ENCODE measurements at places on chromosomes 2 and 18. TPM values are rescaled to one million over a fixed set of nuclear protein-coding genes. Genes with fewer than 3 reads are reported as not detected.

DNA sequence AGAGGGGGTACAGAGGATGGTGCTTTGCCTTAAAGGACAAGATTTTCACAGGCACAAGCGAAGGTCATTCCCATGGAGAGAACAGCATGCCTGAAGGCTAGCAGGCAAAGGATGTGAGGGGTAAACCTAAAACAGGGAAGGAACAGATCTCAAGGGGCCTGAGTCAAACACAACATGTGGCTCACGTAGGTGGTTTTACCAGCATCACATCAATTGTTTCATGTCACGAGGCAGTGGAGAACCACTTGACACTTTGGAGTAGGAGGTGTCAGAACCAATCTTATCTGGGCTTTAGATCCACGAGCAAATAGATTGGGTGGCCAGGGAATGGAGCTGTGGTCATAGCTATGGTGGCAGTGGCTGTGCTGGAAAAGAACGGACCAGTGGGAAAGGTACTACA, 8.4 kb downstream of the COX5B start:
- DNase-seq, result no peak

The PAPOLG gene
- 12.7 TPM for total RNA-seq

- DNase-seq, result no peak
These were observed 25.2 kb downstream of the EPB41L5 start for GRCh38 chr2:120037995-120038541.

- DNase-seq, result no peak
These were observed 984 bp downstream of the CCDC88A start for GRCh38 chr2:55418512-55419232.

The TIGD1 gene
- 3.2 TPM for total RNA-seq

The CNTNAP5 gene
- total RNA-seq, result not detected

DNA sequence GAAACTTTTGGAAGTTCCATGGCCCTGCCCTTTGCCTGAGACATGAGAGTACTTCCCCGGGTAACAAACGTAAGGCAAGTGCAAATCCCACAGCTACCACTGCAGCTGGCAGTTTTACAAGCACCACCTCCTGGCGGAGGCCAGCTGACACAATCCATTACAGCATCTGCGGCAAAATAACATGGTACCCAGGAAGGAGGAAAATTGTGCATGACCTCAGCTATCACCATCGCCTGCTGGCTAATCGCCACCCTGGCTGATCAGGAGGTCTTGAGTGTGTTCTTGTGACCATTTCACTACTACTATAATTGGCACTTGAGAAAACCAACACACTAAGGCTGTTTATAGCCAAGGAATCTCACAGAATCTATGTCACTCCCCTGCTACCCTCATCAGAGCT, 71.7 kb upstream of the SERPINE2 start:
- DNase-seq, result no peak

- DNase-seq, result no peak
These were observed 3.7 kb upstream of the FAM136A start for GRCh38 chr2:70305531-70305930.

The GMPPA gene
- 62.1 TPM for total RNA-seq

- no peak for DNase-seq
These were observed 10.6 kb upstream of the CEP68 start for GRCh38 chr2:65045651-65046050.

The ATIC gene
- 109 TPM for total RNA-seq

The AQP12B gene
- total RNA-seq, result not detected

GRCh38 chr2:18047896-18048657, 169.6 kb downstream of the KCNS3 start:
- DNase-seq, result no peak

GRCh38 chr2:8462280-8462679, 219.6 kb upstream of the ID2 start:
- DNase-seq, result no peak

DNA sequence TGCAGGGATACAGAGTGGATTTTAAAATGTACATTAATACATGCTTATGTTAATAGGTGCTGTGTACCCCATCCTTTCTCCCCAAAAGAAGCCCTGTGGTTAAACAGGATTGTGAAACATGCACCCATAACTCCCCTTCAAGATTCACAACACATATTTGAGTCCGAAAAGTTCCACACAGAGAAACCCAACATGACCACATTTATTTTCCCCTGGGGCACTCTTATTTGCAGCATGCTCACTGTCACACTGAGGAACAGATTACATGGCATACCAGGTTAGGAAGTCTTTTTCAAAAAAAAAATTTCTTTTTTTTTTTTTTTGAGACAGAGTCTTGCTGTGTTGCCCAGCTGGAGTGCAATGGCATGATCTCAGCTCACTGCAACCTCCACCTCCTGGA, 67.7 kb upstream of the COL5A2 start:
- DNase-seq, result no peak

DNA sequence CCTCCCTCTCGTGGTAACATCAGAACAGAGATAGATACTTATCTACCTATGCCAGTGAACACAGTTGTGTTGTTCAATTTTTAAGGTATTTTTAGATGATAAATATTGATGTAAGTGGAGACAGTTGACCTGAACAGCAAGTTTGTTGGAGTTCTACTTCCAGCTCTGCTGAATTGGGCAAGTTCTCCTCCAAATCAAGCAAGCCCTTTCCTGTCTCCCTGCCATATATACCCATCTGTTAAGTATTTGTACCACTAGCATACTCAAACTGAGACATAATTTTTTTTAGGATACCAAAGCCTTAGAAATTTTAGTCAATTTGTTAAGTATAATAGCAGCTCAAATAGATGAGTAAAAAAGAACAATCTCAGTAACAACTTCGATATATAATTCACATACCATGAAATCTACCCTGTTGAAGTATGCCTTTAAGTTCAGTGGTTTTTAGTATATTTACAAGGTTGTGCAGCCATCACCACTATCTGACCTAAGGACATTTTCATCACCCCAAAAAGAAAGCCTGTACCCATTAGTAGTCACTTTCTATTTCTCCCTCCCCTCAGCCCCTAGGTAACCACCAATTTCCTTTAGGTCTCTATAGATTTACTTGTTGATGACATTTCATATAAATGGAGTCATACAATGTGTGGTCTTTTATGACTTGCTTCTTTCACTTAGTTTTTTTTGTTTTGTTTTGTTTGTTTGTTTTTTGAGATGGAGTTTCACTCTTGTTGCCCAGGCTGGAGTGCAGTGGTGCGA, 61.8 kb downstream of the COX7A2L start:
- no peak for DNase-seq

DNA sequence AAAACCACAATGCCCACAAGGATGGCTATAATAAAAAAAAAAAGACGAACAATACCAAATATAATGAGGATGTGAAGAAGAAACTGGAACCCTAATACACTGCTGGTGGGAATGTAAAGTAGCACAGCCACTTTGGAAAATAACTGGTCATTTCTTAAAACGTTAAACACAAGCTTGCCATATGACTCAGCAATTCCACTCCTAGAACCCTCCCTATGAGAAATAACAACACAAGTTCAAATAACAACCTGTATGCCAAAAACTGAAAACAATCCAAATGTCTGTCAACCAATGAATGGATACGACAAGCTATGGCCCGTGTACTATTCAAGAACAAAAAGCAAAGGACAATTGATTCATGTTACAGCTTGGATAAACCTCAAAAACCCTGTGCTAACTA, 7.0 kb upstream of the ALPK2 start:
- DNase-seq, result no peak

The CFC1 gene
- not detected for total RNA-seq

The IL1R1 gene
- 53.7 TPM for total RNA-seq

DNA sequence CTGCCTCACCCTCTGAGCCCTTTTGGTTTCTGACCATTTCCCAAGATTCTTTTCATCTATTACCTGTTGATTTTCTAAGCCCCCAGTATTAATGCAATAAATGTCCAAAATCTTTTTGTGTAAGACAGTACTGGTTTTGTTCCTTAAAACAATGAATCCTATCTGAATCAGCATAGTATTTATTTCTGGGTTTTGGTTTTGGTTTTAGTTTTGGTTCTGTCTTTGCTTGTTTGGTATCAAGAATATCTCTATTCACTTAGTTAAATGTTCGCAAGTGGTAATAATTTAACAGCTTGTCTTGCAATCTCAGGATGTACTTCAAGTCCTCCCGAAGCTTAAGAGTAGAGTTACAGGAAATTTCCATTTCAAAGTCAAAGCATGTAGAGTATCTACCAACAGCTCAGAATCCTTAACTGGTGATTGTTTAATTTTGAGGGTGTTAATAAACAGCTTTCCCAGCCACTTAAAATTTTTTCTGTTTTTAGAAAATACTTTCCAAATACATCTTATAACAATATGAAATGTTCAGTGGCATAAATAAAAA, 67.7 kb upstream of the NEDD4L start:
- DNase-seq, result no peak

DNA sequence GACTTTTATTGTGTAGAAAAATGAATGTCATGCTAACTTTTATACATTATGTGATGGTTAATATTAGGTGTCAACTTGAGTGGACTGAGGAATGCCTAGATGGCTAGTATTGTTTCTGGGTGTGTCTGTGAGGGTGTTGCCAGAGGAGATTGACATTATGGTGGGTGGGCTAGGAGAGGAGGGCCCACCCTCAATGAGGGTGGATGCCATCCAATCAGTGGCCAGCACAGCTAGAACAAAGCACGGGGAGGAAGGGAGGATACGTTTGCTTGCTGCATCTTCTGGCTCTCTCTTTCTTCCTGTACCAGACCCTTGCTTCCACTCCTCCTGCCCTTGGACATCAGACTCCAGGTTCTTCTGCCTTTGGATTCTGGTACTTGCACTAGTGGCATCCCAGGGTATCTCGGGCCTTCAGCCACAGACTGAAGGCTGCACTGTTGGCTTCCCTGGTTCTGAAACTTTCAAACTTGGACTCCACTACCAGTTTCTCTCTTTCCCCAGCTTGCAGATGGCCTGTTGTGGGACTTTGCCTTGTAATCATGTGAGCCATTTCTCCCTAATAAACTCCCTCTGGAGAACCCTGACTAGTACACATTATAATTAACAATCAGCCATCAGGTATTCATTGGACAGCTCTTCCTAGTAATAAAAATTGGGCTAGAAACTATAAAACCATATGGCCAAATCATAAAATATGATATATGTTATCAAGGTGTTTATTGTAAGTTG, 31.7 kb upstream of the ZCCHC2 start:
- no peak for DNase-seq

DNA sequence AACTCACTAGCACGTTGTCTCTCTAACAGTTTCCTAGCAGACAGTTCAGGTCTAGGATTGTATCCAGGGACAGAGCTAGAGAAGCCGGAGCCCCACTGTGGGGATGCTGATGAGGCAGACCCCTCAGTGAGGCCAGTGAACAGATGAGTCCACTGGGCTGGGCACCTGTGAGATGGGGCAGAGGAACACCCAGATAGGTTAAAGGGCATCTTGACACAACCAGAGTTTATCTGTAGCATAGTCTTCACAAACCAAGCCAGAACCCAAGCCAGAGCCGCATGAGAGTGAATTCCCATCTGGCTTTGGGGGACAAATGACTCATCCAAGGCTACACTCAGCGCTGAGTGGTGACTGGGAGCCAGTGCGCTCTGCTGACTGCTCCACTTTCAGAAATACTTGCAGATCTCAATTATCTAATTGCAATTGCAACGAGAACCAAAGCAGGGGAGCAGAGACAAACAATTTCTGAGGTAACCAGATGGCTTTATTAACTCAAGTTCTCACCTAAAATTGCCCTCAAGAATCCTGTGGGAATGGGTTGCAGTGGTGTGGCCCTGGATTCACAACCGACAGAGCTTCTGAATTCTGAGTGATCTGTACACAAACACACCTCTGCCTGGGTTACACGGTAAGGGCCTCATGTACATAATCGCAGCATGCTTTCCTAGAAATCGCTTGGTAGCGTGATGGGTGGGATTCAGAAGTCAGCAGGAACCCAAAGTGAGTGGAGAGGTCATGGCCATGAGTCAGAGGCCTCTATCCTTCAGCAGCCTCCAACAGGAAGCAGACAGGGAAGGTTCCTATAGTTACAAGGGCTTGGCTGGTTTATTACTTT, 48.7 kb upstream of the MSH2 start:
- no peak for DNase-seq

The IL36RN gene
- not detected for total RNA-seq

GRCh38 chr2:39368846-39369245, 68.2 kb downstream of the MAP4K3 start:
- DNase-seq, result no peak

- DNase-seq, result no peak
These were observed 21.4 kb downstream of the MGAT5 start for GRCh38 chr2:134275058-134275862.

DNA sequence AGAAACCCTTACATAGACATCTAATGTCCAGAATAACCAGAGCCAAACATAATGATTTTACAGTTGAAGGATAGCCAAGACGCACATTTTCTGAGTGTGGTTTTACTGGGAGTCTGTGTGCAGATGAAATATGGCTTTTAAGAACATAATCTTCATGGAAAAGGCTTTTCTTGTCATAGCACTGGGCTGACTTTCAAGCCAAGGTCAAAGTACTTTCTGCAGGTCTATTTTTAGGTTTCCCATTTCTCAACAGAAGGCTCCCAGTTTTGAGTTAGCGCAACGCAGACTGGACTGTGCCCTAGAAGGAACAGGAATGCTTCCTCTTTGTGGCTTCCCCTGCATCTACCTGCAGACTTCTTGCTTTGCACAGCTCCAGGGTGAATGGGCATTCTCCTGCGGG, 92.3 kb upstream of the UPP2 start:
- DNase-seq, result no peak

DNA sequence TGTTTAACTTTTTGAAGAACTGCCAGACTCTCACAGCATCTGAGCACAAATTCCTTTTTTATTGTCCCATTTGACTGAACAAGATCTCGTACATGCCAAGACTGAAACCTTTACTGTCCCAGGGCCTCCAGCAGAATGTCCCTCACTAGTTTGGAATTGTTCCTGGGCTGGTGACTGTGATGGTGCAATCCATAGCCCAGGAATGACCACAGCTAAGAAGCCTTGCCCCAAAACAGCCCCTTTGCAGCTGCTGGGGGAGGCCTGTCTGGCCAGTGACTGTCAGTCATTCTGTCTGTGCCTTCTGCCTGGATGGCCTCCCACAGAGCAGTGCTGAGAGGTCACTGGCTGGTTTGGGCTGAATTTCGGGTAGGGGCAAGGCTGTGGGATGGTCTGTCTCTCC, 184.5 kb upstream of the MSH6 start:
- DNase-seq, result no peak

DNA sequence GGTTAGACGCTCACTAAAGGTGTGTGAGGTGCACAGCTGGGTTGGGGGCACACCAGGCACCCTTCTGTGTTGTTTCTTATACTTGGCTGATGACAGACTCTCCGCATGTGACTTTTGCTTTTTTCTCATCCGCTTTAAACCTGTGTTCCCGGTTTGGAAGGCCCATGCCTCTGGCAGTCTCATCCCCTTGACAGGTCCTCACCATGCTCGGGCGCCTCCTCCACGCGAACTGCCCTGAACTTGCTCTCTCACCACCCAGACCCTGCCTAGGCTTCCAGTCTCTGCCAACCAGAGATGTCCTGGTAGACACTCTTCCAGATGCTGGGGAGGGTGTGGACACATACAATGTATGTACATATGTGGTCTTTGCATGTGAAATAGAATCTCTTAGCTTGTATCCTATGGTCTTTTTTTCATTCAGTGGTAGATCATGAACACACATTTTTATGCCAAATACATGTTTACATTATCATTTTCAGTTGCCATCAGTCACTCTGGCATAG, 79.8 kb downstream of the LIMS1 start:
- DNase-seq, result no peak

Data from chondrocyte (in vitro differentiated cells).